ENCODE measurements at places on chromosomes 5 and 9. TPM values are rescaled to one million over a fixed set of nuclear protein-coding genes. Genes with fewer than 3 reads are reported as not detected.

The TMEFF1 gene
- 34.2 TPM for total RNA-seq

The OBP2B gene
- total RNA-seq = not detected

The TLE1 gene
- 3.4 TPM for total RNA-seq

The ANXA2R gene
- total RNA-seq = 0.63 TPM

The TERT gene
- not detected for total RNA-seq

The SLC45A2 gene
- 0.85 TPM for total RNA-seq

The FOXD4L5 gene
- total RNA-seq = 0.27 TPM

The SH3GL2 gene
- 0.42 TPM for total RNA-seq

The RNF224 gene
- not detected for total RNA-seq

- H3K4me1 ChIP-seq = peaks cover 4% of the 10 kb centered on the region
- H3K36me3 ChIP-seq = no peaks in the 10 kb centered on the region
- no peak for DNase-seq
- H3K4me3 ChIP-seq = no peak overlapping the region
- H3K27ac ChIP-seq = no peak overlapping the region
Observed at GRCh38 chr9:4581035-4581760, 80.9 kb upstream of the PLPP6 start.

DNA sequence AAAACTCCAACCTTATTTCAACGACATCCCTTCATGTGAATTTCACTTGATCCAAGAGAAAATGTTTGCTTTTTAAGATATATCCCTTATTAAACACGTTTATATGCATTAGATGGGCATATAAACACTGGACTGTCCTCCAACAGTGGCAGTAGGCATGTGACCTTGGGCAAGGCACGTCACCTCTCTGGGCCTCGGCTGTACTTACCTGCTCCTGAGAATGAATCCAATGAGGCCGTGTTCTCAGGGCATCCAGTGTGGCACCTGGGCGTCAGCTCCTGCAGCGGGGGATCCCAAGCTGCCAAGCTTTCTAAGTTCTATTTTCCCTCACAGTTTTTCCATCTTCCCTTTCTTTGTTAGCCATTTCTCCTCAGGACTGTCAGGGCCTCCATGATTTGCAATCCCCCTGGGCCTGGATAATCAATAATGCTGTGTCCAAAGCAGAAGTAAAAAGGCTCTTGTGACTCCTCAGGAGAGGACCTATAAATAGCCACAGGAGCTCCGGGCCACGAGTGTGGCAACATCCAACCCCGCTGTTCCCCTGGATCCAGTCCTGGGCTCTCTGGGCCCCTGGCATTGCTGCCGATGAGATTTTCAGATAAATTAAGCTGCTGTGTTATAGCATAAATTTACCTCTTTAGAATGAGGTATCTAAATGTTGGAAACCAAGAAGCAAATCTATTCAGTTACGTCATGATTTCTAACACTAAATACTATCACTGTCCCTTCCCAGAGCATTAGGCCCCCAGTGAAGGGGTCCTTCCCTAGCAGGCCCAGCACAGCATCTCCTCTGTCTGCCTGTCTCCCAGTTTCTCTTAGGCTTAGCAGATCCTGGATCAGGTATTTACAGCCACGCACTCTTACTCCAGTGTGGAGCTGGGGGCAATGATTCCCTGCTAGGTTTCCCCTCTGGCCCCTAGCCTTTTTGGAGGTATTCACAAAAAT lies 76.8 kb downstream of the PTPN3 start:
- H3K4me1 ChIP-seq = peaks cover 36% of the 10 kb centered on the region
- no peak for DNase-seq
- no peaks in the 10 kb centered on the region for H3K27me3 ChIP-seq

DNA sequence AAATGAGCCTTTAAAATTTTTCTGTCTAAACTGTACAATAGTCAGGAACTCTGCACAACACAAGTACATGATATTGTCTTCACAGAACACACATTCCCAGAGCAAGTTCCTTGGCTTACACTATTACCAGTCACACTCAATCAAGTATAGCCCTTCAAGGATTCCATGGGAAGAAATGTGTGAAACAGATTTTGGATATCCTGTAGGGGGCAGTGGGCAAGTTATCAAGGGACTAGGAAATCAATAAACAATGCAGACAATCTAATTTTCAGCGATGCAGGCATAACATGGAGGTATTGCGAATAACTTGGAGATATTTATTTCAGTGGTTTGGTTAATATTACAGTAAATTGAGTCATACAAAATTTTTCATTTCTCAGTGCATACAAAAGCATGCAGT lies 1171.5 kb upstream of the NUDT12 start:
- no peak overlapping the region for H3K27ac ChIP-seq
- H3K4me1 ChIP-seq = no peaks in the 10 kb centered on the region
- no peaks in the 10 kb centered on the region for H3K27me3 ChIP-seq
- H3K36me3 ChIP-seq = no peaks in the 10 kb centered on the region
- DNase-seq = no peak
- H3K4me3 ChIP-seq = no peak overlapping the region

GRCh38 chr5:172868924-172869591 lies 35.0 kb downstream of the ERGIC1 start:
- no peak overlapping the region for H3K4me3 ChIP-seq
- no peaks in the 10 kb centered on the region for H3K36me3 ChIP-seq
- H3K4me1 ChIP-seq = peaks cover 36% of the 10 kb centered on the region
- H3K27me3 ChIP-seq = no peaks in the 10 kb centered on the region

GRCh38 chr9:127519301-127520166 lies 68.2 kb downstream of the LRSAM1 start:
- no peaks in the 10 kb centered on the region for H3K27me3 ChIP-seq
- DNase-seq = peak; percentile 98
- H3K4me3 ChIP-seq = no peak overlapping the region
- no peaks in the 10 kb centered on the region for H3K4me1 ChIP-seq

DNA sequence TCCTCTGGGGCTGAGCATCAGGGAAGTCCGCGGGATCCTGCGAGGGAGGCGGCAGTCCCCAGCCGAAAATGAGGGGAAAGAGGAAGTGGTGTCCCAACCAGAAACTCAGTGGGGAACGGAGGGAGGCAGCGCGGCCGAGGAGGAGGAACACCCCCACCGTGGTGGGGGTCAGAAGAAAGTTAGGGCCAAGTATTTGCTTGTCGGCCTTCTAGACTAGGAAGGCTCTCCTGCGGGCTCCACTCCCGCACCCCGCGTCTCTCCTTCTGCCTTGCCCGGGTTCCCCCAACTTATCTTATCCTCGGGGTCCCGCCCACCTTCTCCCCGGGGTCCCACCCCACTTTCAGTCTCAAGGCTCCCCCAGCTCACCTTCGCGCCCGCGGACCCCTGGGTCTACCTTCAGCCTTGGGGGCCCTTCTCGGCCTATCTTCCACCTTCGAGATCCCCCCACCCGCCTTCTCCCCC lies 557 bp upstream of the PHF2 start:
- peak overlapping the region; percentile 99 for H3K4me3 ChIP-seq
- H3K4me1 ChIP-seq = peaks cover 8% of the 10 kb centered on the region
- H3K36me3 ChIP-seq = no peaks in the 10 kb centered on the region

GRCh38 chr5:72651779-72652178 lies 144.6 kb upstream of the ZNF366 start:
- no peak overlapping the region for H3K4me3 ChIP-seq
- no peaks in the 10 kb centered on the region for H3K27me3 ChIP-seq
- H3K4me1 ChIP-seq = no peaks in the 10 kb centered on the region

- H3K36me3 ChIP-seq = no peaks in the 10 kb centered on the region
- no peaks in the 10 kb centered on the region for H3K4me1 ChIP-seq
- no peak for DNase-seq
- H3K4me3 ChIP-seq = no peak overlapping the region
- H3K27ac ChIP-seq = no peak overlapping the region
Observed at GRCh38 chr5:155554500-155554899, 540.9 kb downstream of the KIF4B start.

GRCh38 chr5:92064993-92065392 lies 681.9 kb upstream of the ARRDC3 start:
- H3K4me3 ChIP-seq = no peak overlapping the region
- no peak overlapping the region for H3K27ac ChIP-seq
- H3K27me3 ChIP-seq = no peaks in the 10 kb centered on the region
- no peaks in the 10 kb centered on the region for H3K4me1 ChIP-seq

DNA sequence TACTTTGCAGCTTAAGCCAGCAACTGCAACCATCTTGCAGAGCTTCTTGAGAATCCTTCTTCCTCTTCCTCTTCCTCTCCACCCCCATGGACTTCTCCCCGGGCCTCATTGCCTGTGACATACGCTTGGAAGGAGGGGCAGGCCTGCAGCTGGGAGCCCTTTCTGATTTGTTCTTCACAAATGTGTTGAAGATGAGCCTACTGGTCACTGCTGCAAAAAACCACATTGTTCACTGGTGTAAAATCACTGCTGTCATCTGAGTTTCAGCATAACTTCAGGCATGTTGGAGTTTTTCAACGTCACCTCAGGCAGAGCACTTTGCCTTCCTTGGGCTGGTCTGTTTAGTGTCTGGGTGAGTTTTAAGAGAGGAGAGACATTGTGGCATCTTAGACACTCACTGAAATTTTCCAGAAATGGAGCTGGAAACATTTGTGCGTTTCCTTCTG lies 7.9 kb downstream of the TJP2 start:
- H3K27me3 ChIP-seq = no peaks in the 10 kb centered on the region
- no peak for DNase-seq
- H3K27ac ChIP-seq = peak overlapping the region; percentile 92
- H3K4me1 ChIP-seq = peaks cover 55% of the 10 kb centered on the region
- H3K4me3 ChIP-seq = no peak overlapping the region

DNA sequence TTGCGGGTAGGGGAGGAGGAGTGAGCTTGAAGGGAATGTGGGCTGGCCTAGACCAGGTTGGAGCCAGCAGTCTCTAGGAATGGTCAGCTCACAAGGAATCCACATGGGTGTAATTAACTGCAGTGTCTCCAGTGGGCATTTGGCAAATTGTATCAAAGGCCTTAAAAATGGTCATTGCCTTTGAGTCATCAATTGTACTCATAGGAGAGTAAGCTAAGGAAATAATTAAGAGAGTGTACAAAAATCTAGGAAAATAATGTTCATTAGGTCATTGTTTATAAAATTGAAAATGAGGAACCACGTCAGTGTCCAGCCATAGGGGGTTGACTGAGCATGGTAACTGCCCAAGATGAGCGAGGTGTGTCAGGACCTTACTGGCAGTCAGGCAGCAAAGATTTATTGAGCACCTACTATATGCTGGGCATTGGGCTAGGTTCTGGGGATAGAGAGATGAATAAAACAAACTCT lies 29.8 kb upstream of the RPL26L1 start:
- H3K4me1 ChIP-seq = no peaks in the 10 kb centered on the region
- no peaks in the 10 kb centered on the region for H3K27me3 ChIP-seq
- H3K36me3 ChIP-seq = no peaks in the 10 kb centered on the region
- DNase-seq = peak; percentile 49
- H3K4me3 ChIP-seq = no peak overlapping the region
- H3K27ac ChIP-seq = no peak overlapping the region

DNA sequence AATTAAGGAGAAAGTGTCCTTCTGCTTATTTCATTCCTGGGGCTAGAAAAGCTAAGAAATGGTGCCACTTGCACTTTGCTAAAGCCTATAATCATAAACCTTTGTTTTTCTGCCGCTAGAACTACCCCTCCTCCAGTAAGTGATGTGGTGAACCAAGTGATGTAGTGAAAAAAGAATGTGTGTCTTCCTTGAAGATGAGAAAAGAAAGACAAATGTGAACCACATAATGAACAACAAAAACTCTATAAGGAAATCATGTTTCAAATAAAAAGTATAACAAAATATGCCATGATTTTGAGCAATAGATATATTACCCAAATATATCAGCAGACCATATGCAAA lies 179.0 kb upstream of the SGCD start:
- no peak overlapping the region for H3K4me3 ChIP-seq
- peaks cover 9% of the 10 kb centered on the region for H3K4me1 ChIP-seq
- no peaks in the 10 kb centered on the region for H3K27me3 ChIP-seq
- no peak overlapping the region for H3K27ac ChIP-seq
- DNase-seq = no peak
- H3K36me3 ChIP-seq = no peaks in the 10 kb centered on the region

GRCh38 chr5:61114441-61114840 lies 47.8 kb downstream of the SMIM15 start:
- no peaks in the 10 kb centered on the region for H3K27me3 ChIP-seq
- H3K27ac ChIP-seq = no peak overlapping the region
- no peaks in the 10 kb centered on the region for H3K4me1 ChIP-seq

GRCh38 chr9:7042124-7042523 lies 284.4 kb downstream of the KDM4C start:
- no peak overlapping the region for H3K4me3 ChIP-seq
- DNase-seq = no peak
- H3K27me3 ChIP-seq = no peaks in the 10 kb centered on the region
- H3K4me1 ChIP-seq = peaks cover 5% of the 10 kb centered on the region

GRCh38 chr9:27671636-27672035 lies 98.4 kb upstream of the C9orf72 start:
- no peaks in the 10 kb centered on the region for H3K36me3 ChIP-seq
- H3K4me1 ChIP-seq = peaks cover 3% of the 10 kb centered on the region
- H3K4me3 ChIP-seq = no peak overlapping the region
- H3K27me3 ChIP-seq = no peaks in the 10 kb centered on the region
- H3K27ac ChIP-seq = no peak overlapping the region
- DNase-seq = peak; percentile 17

- no peaks in the 10 kb centered on the region for H3K4me1 ChIP-seq
- H3K4me3 ChIP-seq = no peak overlapping the region
- H3K36me3 ChIP-seq = no peaks in the 10 kb centered on the region
- no peak overlapping the region for H3K27ac ChIP-seq
Observed at GRCh38 chr5:81019748-81020147, 59.6 kb downstream of the RASGRF2 start.

DNA sequence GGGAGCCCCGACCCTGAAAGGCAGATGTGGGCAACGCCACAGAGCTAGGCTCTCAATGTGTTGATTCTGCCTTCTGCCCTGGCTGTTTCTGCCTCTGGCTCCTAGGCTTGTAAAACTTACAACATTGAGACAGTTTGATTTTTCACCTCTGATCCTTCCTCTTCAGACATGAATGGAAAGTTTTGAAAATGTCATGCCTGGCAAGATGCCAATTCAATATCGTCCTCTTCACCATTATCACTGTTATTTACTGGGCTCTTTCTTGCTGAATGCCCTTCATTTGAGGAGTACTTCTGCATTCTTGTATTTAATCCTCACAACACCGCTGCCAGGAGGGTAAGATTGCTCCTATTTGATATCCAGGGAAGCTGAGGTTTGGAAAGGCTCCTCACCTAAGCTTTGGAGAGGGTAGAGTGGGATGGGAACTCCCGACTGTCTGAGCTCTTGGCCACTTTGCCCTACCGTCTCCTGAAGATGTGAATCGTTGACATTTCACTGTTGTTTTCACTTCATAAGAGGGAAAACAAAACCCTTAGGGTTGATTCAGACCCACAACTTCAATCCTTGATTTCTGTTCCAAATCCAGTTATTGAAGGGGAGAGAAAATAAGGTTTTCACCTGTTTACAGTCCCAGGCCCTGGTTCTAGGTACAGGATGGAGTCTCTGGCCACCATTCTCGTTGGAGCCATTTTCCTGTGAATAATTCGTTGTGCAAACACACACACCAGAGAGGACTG lies 12.7 kb upstream of the FGF1 start:
- H3K27me3 ChIP-seq = no peaks in the 10 kb centered on the region
- H3K27ac ChIP-seq = no peak overlapping the region
- no peaks in the 10 kb centered on the region for H3K36me3 ChIP-seq

GRCh38 chr9:72022841-72023240 lies 37.6 kb downstream of the C9orf57 start:
- H3K36me3 ChIP-seq = no peaks in the 10 kb centered on the region
- no peaks in the 10 kb centered on the region for H3K4me1 ChIP-seq
- no peak overlapping the region for H3K27ac ChIP-seq
- H3K27me3 ChIP-seq = no peaks in the 10 kb centered on the region

- no peaks in the 10 kb centered on the region for H3K27me3 ChIP-seq
- H3K4me1 ChIP-seq = no peaks in the 10 kb centered on the region
- no peaks in the 10 kb centered on the region for H3K36me3 ChIP-seq
- DNase-seq = no peak
- no peak overlapping the region for H3K27ac ChIP-seq
Observed at GRCh38 chr9:125125523-125125922, 17.8 kb downstream of the SCAI start.

- H3K36me3 ChIP-seq = no peaks in the 10 kb centered on the region
- DNase-seq = no peak
- H3K4me1 ChIP-seq = no peaks in the 10 kb centered on the region
- H3K4me3 ChIP-seq = no peak overlapping the region
- H3K27me3 ChIP-seq = no peaks in the 10 kb centered on the region
- H3K27ac ChIP-seq = no peak overlapping the region
Observed at GRCh38 chr9:87425202-87425601, 72.5 kb upstream of the DAPK1 start.

Measured in cardiac muscle cell (in vitro differentiated cells and primary cell).